ENCODE measurements at places on chromosomes 6 and 20.
A peak's percentile ranks its signal among the peaks of the same experiment; 100 is the strongest.

GRCh38 chr6:15402406-15403045, 156.7 kb downstream of the JARID2 start:
- no peak for DNase-seq

DNA sequence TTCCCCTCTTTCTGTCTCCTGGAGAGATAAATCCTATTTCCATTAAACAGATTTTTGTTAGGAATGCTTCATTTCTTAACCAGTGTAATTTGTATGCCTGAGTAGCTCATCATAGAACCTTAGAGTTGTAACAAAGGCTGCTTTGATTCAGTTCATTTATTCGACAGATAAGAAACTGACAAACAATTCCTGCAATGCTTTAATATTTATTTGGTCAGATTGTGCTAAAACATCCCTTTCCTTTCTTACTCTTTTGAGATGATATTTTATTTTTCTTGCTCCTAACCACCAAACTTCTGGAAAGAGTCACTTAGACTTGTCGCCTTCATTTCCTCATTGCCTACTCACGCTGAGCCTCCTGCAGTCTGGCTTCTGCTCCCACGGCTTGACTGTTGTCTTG, 89.0 kb upstream of the SUPT3H start:
- DNase-seq, result no peak

DNA sequence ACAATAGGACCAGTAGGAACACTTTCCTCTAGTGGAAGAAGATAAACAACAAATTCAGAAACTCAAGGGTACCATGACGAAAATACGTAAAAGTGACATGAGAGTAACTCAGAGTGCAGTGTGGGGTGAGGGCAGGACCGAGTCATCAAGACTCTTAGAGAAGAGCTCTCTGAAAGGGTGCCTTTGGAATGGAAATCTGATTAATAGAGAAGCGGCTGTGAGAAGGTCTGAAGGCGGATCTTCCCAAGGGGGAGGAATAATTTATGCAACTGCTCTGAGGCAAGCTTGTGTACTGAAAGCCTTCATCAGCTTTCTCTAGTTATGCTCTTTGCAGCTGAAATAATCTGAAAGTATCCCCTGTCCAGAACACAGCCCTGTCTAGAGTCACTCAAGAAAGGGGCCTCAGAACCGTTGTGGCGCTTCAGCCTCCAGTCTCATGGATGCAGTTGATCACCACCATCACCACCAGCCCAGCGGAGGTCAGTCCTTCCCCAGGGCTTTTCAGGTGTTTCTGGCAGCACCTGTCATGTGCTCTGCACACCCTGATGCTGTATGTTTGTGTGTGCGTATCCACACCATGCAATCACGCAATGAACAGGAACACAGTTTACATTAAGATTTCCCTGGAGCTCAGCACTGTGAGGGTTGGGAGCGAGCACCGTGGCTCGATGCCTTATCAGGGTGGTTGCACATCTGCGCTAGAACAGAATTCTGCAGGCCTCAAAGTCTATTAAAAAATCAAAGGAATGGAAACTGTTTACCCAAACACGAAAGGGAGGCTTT, 396.5 kb downstream of the SMOC2 start:
- DNase-seq, result no peak

- DNase-seq, result no peak
Observed at GRCh38 chr6:44618371-44618770, 230.9 kb downstream of the CDC5L start.

DNA sequence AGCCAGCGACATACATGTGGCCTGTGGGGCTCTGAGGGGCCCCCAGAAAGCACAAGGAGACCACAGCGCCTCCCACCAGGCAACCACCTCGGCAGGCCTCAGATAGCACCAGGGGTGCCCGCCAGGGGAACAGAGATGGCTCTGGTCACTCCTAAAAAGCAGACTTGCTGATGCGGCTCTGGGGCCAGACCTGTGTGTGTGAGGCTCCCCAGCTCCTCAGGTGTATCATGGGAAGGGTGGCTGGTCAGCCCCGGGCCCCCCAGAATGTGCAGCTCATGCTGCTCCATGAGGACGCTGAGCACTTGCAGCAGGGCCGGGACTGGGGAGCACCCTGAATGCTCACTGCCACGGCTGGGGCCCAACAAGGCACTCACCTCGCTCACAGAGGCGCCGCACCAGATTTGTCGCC, 60.2 kb downstream of the PYGB start:
- DNase-seq, result no peak

- DNase-seq, result no peak
Observed at GRCh38 chr20:55264703-55265239, 740.5 kb downstream of the CBLN4 start.

GRCh38 chr6:88459643-88460042, 293.5 kb upstream of the CNR1 start:
- no peak for DNase-seq

GRCh38 chr6:53934023-53934422, 139.2 kb downstream of the LRRC1 start:
- no peak for DNase-seq

- no peak for DNase-seq
Observed at GRCh38 chr6:53741034-53741823, 53.6 kb upstream of the LRRC1 start.

GRCh38 chr20:35307666-35308653, 15.7 kb upstream of the FAM83C start:
- peak; percentile 76 for DNase-seq

DNA sequence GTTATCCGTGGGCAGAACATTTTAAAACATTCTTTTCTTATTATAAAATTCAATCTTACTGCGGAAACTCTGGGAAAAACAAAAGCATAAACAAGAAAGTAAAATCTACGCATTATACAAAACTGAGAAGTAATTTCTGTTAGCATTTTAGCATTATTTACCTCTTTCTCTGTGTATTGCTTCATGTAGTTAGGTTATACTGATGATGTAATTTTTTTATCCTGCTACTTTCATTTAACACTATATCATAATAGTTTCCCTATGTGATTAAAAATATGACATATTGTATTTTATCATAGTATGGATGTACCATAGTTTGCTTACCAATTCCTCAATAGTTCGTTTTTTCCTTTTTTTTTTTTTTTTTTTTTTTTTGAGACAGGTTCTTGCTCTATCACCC, 4.2 kb upstream of the GCNT2 start:
- DNase-seq, result no peak

GRCh38 chr20:48411245-48411644, 416.6 kb downstream of the PREX1 start:
- no peak for DNase-seq

GRCh38 chr6:41053041-41053440, at the start of gene APOBEC2:
Gene APOBEC2, plus strand, starts transcription at chr6:41053202. Its CDS starts 146 bp downstream, at chr6:41053348.
- DNase-seq, result no peak

GRCh38 chr20:35768731-35769664, 2.8 kb upstream of the PHF20 start:
- DNase-seq, result peak; percentile 42

DNA sequence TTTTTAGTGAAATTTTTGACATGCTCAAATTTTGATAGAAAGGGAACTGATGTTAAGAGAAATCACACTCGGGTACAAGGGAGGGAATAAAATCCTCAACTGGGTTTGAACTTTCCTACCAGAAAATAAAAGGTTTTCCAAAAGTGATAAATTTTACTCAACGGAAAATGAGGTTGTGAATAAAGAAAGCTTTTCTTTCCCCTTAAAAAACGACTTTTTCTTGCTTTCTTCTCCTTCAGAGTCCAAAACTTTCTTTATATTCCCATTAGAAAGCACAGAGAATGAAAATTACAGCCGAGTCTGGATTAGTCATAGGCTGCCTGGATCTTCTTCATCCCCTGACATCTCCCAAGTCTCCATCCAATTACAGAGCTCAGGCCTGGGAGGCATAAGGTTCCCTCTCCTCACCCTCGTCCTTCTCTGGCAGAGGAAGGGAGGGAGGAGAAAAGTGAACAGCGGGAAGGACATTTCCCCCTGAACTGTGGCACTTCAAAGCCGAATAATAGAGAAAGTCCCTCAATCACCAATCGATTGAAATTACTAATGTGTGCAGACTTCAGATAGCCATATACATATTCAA, 28.1 kb upstream of the QKI start:
- DNase-seq, result no peak

- DNase-seq, result no peak
Observed at GRCh38 chr6:167045828-167046580, 46.8 kb downstream of the CEP43 start.

DNA sequence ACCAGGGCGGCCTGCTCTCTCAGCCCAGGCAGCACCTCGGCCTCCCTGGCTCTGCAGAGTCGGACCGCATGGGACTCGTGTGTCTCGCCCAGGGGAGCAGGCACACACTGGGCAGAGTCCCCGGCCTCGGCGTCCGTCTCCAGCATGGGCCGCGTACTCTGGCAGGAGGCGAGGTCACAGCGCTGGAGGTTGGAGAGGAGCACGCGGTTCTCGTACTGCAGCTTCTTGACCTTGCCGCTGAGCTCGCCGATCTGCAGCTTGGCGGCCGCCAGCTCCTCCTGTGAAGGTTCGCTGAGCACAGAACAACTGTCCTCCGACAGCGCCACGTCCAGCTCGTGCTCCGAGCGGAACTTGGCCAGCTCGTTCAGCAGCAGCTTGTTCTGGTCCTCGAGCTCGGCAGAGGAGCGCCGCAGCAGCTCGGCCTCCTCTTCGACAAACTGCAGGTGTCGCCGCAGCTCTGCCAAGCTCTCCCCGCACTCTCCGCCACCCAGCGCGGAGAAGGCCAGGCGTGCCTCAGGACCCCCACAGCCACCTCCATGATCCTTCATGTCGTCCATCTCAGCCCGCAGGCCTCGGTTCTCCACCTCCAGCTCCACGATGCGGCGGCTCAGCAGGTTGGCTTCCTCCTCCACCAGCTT, 42.0 kb upstream of the DSN1 start:
- DNase-seq, result no peak

DNA sequence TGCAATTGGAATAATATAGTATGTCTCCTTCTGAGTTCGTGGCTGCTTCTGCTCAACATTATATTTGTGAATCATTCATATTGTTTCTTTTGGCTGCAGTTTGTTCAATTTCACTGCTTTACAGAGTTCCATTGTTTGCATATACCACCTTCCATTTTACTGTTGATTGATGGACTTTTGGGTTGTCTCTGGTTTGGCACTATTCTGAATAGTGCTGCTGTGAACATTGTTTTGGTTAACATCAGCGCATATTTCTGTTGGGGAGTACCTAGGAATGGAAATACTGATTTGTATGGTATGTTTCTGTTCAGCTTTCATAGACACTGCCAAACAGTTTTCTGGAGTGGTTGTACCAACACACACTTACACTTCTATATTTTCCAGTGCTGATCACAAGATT, 46.9 kb downstream of the UST start:
- no peak for DNase-seq

DNA sequence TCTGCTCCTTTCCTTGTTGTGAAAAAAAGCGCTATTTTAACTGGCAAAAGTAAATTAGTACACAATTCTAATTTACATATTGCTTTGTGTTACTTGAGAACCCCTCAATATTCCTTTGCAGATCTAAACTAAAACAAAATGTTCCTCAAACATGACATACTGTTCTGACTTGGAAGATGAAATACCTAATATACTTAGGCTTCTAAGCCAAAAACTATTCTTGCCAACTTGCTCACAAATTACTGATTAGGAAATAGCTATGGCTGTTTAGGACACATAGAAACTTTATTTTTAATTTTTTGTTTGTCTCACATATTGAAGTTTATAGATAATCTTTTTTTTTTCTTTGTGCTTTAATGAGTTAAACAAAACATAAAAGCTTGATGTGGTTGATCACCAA, 542.2 kb downstream of the GRIK2 start:
- no peak for DNase-seq

GRCh38 chr20:45503403-45503802, 12.0 kb downstream of the SPINT3 start:
- DNase-seq, result no peak

GRCh38 chr6:106823732-106824351, 150.7 kb downstream of the CD24 start:
- peak; percentile 83 for DNase-seq

DNA sequence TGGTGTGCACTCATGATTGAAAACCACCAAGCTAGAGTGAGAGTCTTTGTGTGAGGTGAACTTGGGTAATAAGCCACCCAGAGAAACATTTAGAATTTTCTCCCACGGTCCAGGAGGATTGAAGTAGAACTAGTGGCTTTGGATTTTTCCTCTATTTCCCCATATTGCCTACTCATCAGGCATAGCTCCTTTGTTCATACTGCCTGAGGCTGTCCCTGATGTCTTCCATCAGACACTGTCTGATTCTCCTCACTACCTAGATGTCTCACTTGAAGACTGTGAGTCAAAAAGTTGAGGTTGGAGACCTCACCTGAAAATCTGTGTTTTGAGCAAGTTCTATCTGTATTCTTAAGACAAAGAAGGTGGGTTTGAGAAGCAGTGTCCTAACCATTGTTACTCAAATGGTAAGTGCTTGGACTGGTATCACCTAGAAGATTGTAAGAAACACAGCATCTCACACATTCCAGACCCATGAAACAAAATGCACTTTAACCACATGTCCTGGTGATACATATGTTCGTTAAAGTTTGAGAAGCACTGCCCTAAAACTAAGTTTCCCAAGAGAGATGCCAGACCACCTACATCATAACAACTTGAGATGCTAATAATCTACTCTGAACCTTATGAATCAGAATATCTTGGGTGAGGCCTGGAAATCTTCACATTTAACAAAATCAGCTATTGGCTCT, 523.4 kb upstream of the BTBD3 start:
- DNase-seq, result no peak

DNA sequence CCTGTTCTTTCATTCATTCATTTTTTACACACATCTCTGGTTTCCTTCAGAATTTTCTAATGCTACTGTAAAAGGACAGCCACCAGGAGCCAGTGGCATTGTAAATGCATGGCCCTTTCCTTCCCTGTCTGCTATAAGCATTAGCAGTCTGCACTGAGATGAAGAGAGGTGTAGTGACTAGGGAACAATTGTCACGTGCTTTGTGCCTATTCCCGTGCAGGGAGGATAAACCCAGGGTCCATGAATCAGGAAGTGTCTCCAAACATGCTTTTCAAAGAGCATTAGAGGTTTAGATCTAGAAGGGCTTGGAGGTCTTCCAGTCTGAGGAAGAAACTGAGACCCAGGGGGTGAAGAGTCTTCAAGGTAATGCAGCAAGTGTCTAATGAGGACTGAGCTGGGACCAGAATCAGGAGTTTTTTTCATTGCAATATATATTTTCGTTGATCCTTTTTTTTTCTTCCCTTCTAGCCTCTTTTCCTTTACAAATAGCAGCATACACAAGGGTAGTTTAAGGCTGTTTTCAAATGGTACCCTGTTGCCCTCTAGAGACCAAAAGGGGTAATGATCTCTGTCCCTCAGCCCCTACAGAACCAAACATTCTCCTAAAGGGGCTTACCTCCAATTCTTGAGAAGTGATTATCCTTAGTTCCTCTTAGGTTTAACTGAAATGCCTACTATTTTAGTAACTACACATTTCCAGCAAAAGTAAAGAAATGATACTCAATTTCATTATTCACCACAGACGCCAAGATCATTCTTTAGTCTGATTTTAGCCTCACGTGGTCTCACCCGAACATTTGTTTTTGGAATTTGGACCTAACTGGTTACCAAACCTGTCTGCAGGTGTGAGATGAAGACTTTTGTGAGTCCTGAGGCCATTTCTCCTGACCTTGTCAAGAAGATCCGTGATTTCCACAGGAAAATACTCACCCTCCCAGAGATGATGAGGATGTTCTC, 6.6 kb downstream of the TRIM15 start:
- peak; percentile 52 for DNase-seq

Measured in DMS79 treated with DMSO at 0.1 percent for 48 hours (cell line).